Glutamatergic neuron (in vitro differentiated cells): ENCODE measurements at places on chromosomes 2 and 18. TPM values are rescaled to one million over a fixed set of nuclear protein-coding genes. Genes with fewer than 3 reads are reported as not detected.

Gene GAREM1
- 8.7 TPM for total RNA-seq

Gene RFX8
- 1.0 TPM for total RNA-seq

Gene SKOR2
- 6.7 TPM for total RNA-seq

- peak; percentile 51 for DNase-seq
Observed at GRCh38 chr2:196131949-196132925, 39.1 kb downstream of the STK17B start.

DNA sequence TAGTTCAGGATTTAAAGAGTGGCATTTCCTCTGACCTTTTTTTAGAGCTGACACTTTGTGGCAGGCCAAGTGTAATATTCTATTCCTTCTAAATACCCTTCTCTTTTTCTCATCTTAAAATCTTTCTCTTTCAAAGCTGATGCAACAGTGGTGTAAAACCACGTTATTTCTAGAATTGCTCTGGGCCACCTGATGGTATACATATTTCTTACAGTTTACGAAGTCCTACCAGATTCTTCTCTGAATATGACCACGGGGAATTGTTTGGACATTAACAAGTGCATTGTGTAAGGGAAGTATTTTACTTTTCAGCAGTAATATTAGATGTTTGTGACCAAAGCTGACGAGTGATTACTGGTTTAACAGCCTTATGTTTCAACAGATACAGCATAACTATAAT, 109.9 kb downstream of the PTPRM start:
- DNase-seq = no peak

GRCh38 chr2:158598862-158599517, 142.2 kb downstream of the PKP4 start:
- DNase-seq = no peak

- DNase-seq = no peak
Observed at GRCh38 chr2:233841183-233841582, 13.2 kb downstream of the HJURP start.

GRCh38 chr18:75727456-75727855, 300.0 kb upstream of the SMIM21 start:
- DNase-seq = peak; percentile 71

GRCh38 chr2:73290049-73290839, 3.1 kb downstream of the EGR4 start:
- DNase-seq = peak; percentile 56

DNA sequence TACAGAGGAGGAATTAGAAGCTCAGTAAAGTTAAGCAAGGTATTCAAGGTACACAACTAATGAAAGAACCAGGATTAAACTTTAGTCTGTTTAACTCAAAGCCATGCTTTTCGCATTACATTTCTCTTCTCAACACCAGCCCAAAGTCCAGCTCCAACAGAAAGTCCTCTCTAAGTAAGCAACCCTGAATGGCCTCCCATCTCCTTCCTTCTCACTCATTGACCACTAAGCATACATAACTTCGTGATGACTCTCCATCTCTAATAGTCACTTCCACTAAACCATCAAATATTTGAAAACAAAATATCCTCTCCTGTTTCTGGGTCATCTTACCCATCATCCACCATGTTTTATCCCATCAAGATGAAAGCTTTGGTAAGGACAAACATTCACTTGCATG, 219.8 kb downstream of the RAD51AP2 start:
- DNase-seq = no peak

DNA sequence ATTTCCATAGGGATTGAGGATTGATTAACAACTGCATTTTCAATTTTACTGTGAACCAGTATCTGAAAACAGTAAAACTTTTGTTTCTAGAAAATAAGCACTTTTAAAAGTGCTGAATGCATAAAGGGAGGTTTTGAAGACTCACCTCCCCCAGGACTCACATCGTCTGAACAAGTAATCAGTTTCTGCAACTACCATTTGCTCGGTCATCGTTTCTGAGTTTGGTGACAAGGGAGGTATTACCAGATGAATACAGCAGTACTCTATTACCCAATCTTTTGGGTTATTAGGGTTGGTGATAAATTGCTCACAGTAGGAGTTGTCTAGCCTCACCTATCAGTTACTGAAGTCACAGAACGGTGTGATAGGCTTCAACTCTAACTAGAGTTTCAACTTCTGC, 234.5 kb upstream of the FN1 start:
- no peak for DNase-seq

DNA sequence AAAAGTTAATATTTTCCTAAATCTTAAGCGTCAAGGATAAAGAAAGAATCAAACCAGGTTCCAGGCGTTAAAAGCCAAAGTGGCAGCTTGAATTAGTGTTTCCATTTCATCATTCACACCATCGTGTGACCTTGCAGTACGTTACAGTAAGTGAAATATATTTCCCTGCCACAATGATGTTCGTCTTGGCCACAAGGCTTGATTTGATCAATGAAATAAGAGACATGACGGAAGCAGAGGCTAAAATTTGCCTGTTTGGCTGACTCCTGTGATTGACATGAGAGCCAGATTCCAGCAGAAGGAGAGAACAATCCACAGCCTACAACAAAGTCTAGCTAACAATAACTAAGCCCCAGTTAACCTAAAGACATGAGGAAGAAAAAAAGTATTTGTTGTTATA, 62.0 kb downstream of the ASXL2 start:
- no peak for DNase-seq

GRCh38 chr2:229174794-229175496, 96.1 kb downstream of the PID1 start:
- DNase-seq = no peak

- DNase-seq = no peak
Observed at GRCh38 chr18:55500316-55501086, 87.5 kb downstream of the TCF4 start.

GRCh38 chr2:70518557-70518956, 35.1 kb downstream of the TGFA start:
- no peak for DNase-seq

DNA sequence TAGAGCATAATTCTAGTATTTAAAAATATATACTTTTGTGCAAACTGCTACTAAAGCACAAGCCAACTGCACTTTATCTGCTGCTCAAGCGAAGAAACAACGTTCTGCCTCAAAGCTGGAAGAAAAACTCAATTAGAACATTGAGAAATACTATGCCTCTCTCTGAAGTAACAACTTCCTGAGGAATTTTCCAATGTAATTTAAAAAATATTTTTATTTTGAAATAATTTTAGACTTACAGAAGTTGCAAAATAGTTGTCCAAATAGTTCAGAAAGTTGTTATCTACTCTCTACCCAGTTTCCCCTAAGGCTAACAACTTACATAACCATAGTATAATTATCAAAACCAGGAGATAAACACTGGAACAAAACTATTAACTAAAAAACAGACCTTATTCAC, 12.3 kb upstream of the POLI start:
- DNase-seq = no peak

DNA sequence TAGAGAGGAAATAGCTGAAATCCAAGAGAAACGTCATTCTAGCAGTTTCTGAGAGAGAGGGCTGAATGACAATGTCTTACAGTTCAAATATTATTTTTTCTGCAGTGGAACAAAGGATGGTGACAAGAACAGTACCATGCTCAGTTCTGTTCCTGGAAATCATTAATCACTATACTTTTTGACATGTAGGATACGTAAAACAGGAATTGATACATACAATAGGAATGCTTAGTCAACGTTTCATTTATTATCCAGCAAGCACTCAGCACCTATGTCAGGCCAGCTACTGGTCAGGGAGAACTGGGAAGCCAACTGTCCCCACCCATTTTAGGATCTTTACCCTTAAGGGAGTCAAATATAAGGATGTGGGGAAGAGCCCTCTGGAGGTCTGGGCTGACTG, 114.7 kb downstream of the DHRS9 start:
- no peak for DNase-seq
